ENCODE measurements at places on chromosomes 2 and 18. TPM values are rescaled to one million over a fixed set of nuclear protein-coding genes. Genes with fewer than 3 reads are reported as not detected.
A peak's percentile ranks its signal among the peaks of the same experiment; 100 is the strongest.

- peaks cover 22% of the 10 kb centered on the region for H3K4me1 ChIP-seq
- no peak overlapping the region for H3K4me3 ChIP-seq
- H3K27me3 ChIP-seq: no peaks in the 10 kb centered on the region
- H3K36me3 ChIP-seq: no peaks in the 10 kb centered on the region
These were observed 182.9 kb upstream of the ID2 start for GRCh38 chr2:8498994-8499393.

M1AP gene
- 0.60 TPM for total RNA-seq

GRCh38 chr2:216985658-216986141 is 125.8 kb upstream of the TNP1 start:
- peaks cover 15% of the 10 kb centered on the region for H3K27me3 ChIP-seq
- H3K27ac ChIP-seq: no peak overlapping the region
- H3K4me1 ChIP-seq: no peaks in the 10 kb centered on the region
- H3K4me3 ChIP-seq: no peak overlapping the region

GRCh38 chr2:215365184-215365658 is 53.4 kb downstream of the ATIC start:
- no peaks in the 10 kb centered on the region for H3K4me1 ChIP-seq
- H3K27me3 ChIP-seq: no peaks in the 10 kb centered on the region
- no peak overlapping the region for H3K27ac ChIP-seq
- peaks cover 16% of the 10 kb centered on the region for H3K36me3 ChIP-seq
- no peak overlapping the region for H3K4me3 ChIP-seq

- no peaks in the 10 kb centered on the region for H3K4me1 ChIP-seq
- H3K27me3 ChIP-seq: peaks cover 9% of the 10 kb centered on the region
- no peaks in the 10 kb centered on the region for H3K36me3 ChIP-seq
- H3K4me3 ChIP-seq: no peak overlapping the region
- DNase-seq: no peak
These were observed 138.9 kb upstream of the CAVIN2 start for GRCh38 chr2:191985740-191986139.

DNA sequence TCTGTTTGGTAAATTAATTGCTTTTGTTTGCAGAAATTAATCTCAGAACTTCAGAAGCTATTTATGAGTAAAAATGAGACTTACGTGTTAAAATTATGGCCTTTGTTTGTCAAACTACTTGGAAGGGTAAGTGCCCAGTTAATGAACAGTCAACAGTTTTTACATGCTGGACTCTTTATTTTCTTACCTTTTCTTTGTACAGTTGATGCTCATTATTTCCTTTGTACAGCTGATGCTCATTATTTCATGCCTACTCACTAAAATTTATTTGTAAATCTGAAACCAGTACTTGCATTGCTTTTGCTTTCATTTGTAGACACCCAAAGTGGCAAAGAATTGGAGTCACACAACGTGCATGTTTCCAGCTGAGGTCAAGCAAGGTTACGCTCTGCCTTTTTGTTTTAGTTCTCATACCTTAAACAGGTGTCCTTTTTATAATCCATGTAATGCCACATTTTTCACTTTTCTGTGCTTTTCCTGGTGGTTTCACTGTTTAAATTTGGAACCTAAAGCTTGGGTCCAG is 13.3 kb downstream of the RIF1 start:
- peaks cover 8% of the 10 kb centered on the region for H3K36me3 ChIP-seq
- H3K4me1 ChIP-seq: peaks cover 38% of the 10 kb centered on the region
- no peaks in the 10 kb centered on the region for H3K27me3 ChIP-seq
- no peak for DNase-seq
- H3K4me3 ChIP-seq: no peak overlapping the region

DNA sequence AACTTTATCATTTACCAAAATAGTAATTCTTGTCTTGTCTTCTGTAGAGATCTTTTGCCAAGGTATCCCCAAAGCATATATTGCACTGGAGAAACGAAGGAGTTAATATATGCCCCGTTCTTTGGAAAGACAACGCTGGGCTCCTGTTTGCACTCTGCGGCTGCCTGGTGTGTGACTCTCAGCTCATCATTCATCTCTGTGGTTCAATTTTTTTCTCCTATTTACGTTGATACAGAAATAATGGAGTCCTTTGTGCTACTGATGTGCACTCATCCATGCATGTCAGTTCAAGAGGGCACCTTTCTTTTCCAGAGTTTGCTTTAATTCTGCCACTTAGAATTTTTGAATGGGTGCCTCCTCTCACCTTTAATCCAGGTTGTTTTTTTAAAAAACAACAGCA is 655.5 kb downstream of the DCDC2C start:
- no peaks in the 10 kb centered on the region for H3K4me1 ChIP-seq
- no peak overlapping the region for H3K27ac ChIP-seq
- DNase-seq: no peak
- no peaks in the 10 kb centered on the region for H3K27me3 ChIP-seq
- no peak overlapping the region for H3K4me3 ChIP-seq

LTBP1 gene
- total RNA-seq: 33.8 TPM

DNA sequence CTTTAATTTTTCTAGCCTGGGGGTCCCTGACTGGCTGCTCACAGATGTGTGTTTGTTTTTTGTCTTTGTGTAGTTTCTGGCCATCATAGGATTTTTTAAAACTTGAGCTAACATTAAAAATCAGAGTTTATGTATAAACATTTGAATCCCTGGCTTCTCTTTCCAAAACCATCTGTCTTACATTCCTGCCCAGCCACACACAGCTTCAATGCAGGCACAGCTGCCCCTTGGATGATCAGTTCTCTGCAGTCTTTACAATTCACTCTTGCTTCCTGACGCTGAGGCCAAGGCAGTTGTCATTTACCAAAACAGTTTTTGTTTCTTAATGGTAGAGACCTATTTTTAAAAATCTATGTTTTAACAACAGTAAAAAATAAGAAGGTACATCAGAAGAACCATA is 169.2 kb upstream of the LRRTM1 start:
- no peaks in the 10 kb centered on the region for H3K27me3 ChIP-seq
- H3K4me3 ChIP-seq: no peak overlapping the region
- no peak for DNase-seq
- no peak overlapping the region for H3K27ac ChIP-seq
- no peaks in the 10 kb centered on the region for H3K36me3 ChIP-seq

- H3K36me3 ChIP-seq: no peaks in the 10 kb centered on the region
- H3K27ac ChIP-seq: no peak overlapping the region
- DNase-seq: no peak
- no peaks in the 10 kb centered on the region for H3K4me1 ChIP-seq
- H3K27me3 ChIP-seq: no peaks in the 10 kb centered on the region
- H3K4me3 ChIP-seq: no peak overlapping the region
These were observed 779.9 kb upstream of the CNTNAP5 start for GRCh38 chr2:123245156-123245555.

GRCh38 chr2:200443916-200444315 is 66.0 kb downstream of the KCTD18 start:
- H3K27ac ChIP-seq: no peak overlapping the region
- H3K4me1 ChIP-seq: peaks cover under 1% of the 10 kb centered on the region
- no peaks in the 10 kb centered on the region for H3K27me3 ChIP-seq
- peaks cover 5% of the 10 kb centered on the region for H3K36me3 ChIP-seq

- no peak overlapping the region for H3K27ac ChIP-seq
- H3K4me1 ChIP-seq: no peaks in the 10 kb centered on the region
- peaks cover 34% of the 10 kb centered on the region for H3K27me3 ChIP-seq
- no peak for DNase-seq
These were observed 1.8 kb upstream of the ABCA12 start for GRCh38 chr2:215140166-215140707.

DNA sequence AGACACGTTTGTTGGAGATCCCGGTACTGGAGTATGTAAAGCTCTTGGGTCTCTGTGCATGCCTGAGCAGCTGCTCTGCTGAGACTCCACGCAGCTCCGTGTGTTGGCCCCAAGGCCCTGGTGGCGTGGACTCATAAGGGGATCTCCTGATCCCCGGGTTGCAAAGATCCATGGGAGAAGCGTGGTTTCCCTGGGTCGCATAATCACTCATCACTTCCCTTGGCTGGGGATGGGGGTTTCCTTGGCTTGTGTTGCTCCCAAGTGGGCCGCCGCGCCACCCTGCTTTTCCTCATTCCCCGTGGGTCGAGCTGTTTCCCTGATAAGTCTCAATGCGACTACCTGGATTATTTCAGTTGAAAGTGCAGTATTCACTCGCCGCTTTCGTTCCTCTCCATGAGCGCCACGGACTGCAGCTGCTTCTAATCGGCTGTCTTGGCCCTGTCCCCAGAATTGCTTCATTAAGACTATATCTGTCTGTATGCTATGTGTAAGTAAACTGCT is 76.0 kb downstream of the EPC2 start:
- H3K4me3 ChIP-seq: peak overlapping the region; percentile 55
- H3K27ac ChIP-seq: peak overlapping the region; percentile 72
- H3K4me1 ChIP-seq: peaks cover 82% of the 10 kb centered on the region
- H3K27me3 ChIP-seq: no peaks in the 10 kb centered on the region

DNA sequence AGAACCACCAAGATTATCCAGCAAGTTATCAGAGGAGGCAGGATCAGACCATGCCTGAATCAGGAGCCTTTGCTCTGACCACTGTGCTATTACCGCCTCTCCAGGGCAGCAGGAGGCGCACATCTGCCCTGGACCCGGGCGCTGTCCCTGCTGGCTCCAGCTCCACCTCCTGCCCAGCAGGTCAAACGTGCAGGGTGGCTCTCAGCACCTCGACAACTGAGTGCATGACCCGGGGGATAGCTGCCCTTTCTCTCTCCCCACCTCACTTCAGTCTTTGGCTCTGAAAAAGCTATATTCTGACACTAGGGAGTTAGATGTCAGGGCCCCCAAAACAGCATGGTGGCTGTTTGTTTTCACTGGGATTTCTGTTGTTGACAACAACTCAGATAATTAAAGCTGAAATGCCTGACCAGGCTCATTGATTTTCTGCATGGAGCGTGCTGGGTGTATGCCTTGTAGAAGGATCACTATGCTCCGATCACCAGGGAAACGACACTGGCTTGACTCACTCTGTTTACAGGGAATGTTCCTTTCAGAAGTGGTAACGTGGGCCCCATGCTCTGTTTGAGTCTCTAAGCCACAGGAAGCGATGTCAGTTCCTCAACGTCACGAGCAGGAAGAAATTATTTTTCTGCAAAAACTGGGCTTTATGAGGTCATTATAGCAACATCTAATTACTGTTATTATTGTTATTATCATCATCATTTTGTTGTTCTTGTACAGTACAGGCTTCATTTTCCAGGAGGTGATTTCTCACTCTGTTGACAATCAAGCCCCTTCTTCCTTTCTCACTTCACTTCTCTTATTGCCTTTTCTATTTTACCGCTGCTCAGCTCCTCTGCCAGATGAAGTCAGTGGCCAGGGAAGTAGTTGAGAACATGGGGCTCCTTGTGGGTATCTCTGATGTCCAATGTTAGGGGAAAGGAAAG is 125.6 kb downstream of the PLB1 start:
- peak overlapping the region; percentile 81 for H3K4me3 ChIP-seq
- no peaks in the 10 kb centered on the region for H3K27me3 ChIP-seq
- H3K27ac ChIP-seq: no peak overlapping the region
- H3K36me3 ChIP-seq: peaks cover 2% of the 10 kb centered on the region
- DNase-seq: peak; percentile 77

DNA sequence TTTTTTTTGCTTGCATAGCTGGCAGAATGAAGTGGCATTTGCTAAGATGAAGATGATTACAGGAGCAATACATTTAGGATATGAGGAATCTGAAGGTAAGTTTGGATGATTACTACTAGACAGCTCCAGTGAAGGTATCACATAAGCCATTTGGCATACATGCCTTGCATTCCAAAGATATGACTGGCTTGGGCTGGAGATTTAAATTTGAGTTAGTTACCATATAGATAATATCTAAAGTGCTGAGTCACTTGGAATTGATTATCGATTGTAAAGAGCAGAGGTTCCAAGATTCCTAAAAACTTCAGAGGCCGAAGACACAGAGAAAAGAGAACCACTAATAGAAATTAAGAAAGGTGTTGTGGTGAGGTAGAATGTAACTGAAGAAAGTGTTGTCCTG is 1026.4 kb downstream of the DSC3 start:
- DNase-seq: no peak
- H3K4me3 ChIP-seq: no peak overlapping the region
- H3K36me3 ChIP-seq: no peaks in the 10 kb centered on the region
- H3K27ac ChIP-seq: no peak overlapping the region

- no peak overlapping the region for H3K4me3 ChIP-seq
- no peak overlapping the region for H3K27ac ChIP-seq
- peaks cover 73% of the 10 kb centered on the region for H3K27me3 ChIP-seq
- H3K4me1 ChIP-seq: peaks cover 2% of the 10 kb centered on the region
These were observed 6.4 kb downstream of the TWIST2 start for GRCh38 chr2:238854246-238854645.

DNA sequence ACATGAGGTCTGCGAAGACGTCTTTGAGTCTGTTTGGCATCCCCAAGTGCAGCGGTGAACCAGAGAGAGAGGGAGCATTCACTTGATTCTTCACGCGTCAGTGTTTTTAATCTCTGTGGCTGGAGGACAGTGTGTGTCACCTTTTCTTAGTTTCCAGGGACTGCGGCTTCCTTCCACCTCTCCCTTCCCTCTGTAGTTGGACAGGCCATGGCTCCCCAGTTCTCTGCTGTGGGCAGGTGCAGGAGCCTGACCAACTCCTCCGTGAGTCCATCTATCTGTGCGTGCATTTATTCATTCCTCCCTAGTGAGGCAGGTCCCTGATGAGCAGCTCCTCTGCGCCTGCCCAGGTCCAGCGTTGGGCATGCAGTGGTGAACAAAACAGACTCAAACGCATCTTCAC is 42.9 kb downstream of the AGAP1 start:
- no peak overlapping the region for H3K4me3 ChIP-seq
- no peaks in the 10 kb centered on the region for H3K4me1 ChIP-seq
- DNase-seq: no peak
- no peak overlapping the region for H3K27ac ChIP-seq
- H3K36me3 ChIP-seq: no peaks in the 10 kb centered on the region
- H3K27me3 ChIP-seq: peaks cover 45% of the 10 kb centered on the region

DNA sequence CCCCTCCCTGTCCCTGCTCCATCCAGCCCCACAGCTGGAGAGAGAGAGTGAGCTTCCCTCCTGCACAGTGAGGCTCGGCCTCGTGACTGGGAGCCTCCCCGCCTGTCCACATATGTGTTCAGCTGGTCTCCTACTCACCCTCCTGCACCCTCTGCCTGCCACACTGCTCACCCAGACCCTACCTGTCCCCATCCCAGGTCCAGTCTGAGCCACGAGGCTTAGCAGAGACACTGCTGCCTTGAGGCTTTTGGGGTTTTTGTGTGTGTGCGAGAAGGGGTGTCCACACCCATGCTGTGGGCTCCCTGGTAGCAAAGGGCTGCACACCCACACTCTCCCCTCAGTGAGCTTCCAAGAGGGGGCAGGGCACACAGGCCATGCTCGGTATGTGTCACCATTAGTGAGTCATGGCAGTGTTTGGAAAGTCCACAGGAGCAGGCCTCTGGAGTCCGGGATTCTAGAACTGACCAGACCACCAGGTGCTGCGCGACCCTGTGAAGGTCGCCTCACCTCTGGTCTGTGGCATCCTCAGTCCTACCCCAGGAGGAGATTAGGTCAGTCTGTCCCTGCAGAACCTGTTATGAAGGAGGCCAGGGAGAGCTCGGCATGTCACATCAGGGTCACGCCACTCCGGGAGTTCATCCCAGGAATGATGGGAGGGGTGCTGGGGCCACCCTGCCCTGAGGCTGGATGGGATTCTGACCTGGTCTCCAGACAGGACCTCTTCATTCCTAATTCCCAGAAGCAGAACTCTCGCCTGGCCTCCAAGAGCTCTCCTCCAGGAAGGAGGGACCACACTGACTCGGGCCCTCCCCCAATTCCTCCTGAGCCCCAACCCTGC is 39.9 kb upstream of the SMAD7 start:
- no peak overlapping the region for H3K4me3 ChIP-seq
- H3K27me3 ChIP-seq: peaks cover 10% of the 10 kb centered on the region
- DNase-seq: no peak
- H3K4me1 ChIP-seq: peaks cover 16% of the 10 kb centered on the region

RESP18 gene
- total RNA-seq: not detected

GRCh38 chr18:48786455-48787202 is 164.1 kb downstream of the SMAD7 start:
- no peaks in the 10 kb centered on the region for H3K27me3 ChIP-seq
- H3K4me1 ChIP-seq: peaks cover 31% of the 10 kb centered on the region
- no peak for DNase-seq
- H3K36me3 ChIP-seq: peaks cover 2% of the 10 kb centered on the region
- H3K27ac ChIP-seq: no peak overlapping the region

Measured in T-helper 17 cell (primary cell).